ENCODE measurements at places on chromosomes 5 and 9.

DNA sequence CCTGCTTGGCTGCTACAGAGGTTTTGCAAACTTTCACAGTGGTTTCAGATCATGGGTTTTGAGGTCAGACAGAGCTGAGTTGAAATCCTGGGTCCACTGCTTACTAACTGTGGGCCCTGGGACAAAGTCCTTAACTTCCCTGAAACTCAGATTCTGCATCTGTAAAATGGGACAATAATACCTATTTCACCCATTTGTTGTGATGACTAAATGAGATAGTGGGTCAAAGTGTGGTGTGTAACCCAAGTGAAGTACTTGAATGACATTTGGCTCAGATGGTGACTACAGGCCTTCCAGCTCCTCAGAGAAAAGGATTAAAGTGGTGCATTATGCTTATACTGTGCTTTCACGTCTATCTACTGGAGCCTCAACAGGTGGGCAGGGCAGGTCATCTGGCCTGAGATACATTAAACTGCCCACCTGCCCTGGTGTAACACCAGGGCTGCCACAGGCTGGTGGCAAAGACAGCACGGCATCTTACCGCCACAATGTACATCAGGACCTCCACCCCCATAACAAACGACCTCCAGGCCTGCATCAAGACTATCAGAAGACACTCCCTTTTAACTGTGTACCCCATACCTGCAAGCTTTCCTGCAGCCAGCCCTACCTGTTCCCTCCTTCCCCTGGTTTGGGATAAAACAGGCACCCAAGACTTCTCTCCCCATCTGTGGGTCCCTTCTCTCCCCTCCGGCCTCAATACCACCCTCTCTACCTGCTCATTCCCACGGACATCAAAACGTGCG is 846 bp upstream of the TRAF1 start:
- DNase-seq = no peak

- peak; percentile 27 for DNase-seq
These were observed 599.7 kb downstream of the CAAP1 start for GRCh38 chr9:26292943-26293342.

GRCh38 chr9:34252016-34252415 is 73.2 kb downstream of the UBAP1 start:
- no peak for DNase-seq

DNA sequence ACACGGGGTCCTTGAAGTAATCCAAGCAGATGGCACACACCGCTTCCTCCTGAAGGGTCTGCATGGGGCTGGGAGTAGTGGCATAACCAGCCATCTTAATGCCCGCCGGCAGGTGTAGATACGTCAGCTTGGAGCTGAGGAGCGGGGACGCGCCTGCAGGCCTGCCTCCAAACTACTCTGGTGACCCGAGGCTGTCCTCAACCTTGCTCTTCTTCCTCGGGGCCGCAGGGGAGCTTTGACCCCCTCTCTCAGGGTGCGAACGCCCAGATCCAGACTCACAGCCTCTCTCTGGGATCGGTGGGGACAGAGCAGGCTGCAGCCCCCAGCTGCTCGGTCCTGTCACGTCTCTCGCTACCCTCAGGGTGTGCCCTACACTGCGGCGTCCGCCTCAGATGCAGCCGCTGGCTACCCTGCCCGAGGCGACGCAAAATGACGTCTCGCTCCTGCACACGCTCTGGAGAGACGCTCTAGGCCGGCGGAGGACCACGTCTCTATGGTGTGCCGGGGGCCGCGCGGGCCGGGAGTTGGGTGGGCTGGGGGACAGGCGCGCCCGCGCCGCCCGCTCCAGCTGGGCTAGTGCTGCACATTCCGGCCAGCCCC is at the start of gene TRIM52:
Gene TRIM52, minus strand, starts transcription at position 424 of the 600 bp plus-strand sequence. Its CDS starts 330 bp downstream, at position 94.
- DNase-seq = peak; percentile 56

DNA sequence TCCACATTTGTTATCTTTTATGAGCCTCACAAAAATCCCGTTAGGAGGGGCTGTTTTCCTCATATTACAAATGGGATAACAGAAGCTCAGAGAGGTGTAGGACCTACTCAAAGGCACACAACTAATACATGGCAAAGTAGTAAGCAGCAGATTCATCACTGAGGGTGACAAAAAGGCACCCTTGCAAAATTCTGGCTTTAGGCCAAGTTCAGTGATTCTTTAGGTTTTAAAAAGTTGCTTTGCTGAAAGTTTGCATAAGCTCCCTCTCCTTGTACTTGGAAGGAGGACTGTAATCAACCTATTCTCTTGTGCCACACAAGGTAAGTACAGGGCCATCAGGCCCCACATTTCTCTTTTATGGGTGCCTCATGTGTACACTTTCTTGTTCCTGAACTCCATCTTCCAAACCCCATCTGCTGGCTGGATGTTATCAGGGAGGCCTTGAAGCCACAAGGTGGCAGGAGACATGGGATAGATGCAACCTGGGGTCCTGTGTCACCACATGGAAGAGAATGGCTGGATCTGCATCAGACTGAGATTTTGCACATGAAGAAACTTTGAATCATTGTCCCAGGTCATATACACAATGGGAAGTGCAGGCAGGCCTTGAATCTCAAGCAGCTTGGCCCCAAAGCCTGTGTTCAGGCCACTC is 311.6 kb downstream of the MSX2 start:
- no peak for DNase-seq

GRCh38 chr5:141476132-141476911 is 556 bp downstream of the PCDHGC3 start:
- DNase-seq = peak; percentile 53

DNA sequence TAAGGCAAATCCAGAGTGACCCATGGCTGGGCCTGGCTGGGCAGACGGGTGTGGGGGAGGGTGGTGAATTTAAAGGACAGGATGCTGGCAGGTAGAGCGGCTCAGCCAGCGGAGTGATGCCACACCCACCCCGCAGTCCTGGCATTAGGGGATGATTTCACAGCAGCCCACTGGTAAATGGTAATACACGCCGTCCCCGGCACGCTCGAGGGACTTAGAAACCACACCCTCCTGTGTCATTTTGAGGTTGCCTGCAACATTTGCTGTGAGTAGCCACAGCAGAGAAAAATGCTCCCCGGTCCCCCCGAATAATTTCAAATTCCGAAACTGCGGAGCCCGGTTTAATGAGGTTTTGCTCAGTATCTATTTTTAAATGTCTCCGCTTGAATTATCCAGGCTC is 71.3 kb upstream of the FCN2 start:
- DNase-seq = no peak

DNA sequence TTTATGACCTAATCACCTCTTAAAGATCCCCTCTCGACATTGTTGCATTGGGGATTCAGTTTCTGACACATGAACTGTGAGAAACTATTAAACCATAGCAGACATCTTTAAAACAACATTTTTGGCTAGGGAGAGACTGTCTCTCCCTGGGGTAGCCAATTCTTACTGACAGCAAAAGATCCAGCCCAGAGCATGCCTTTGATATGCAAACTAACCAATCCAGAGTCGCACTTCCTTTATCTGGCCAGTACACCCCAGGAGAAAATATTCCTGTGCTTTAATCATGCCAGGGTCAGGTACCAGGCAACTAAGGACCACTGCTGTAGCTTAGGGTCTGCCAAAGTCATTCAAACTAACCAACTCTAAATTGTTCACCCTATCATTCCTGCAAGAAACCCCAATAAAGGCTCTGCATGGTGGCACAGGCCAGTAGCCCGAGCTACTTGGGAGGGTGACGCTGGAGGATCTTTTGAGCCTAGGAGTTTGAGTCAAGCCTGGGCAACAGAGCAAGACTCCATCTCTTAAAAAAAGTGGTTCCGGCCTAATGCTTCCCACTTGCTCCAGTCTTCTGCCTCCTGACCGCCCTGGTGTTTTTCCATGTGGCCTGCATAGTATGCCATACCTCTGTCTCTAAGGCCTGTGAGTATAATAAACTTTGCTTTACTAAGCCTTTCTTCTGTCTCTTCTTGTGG is 62.3 kb upstream of the DAPK1 start:
- no peak for DNase-seq

DNA sequence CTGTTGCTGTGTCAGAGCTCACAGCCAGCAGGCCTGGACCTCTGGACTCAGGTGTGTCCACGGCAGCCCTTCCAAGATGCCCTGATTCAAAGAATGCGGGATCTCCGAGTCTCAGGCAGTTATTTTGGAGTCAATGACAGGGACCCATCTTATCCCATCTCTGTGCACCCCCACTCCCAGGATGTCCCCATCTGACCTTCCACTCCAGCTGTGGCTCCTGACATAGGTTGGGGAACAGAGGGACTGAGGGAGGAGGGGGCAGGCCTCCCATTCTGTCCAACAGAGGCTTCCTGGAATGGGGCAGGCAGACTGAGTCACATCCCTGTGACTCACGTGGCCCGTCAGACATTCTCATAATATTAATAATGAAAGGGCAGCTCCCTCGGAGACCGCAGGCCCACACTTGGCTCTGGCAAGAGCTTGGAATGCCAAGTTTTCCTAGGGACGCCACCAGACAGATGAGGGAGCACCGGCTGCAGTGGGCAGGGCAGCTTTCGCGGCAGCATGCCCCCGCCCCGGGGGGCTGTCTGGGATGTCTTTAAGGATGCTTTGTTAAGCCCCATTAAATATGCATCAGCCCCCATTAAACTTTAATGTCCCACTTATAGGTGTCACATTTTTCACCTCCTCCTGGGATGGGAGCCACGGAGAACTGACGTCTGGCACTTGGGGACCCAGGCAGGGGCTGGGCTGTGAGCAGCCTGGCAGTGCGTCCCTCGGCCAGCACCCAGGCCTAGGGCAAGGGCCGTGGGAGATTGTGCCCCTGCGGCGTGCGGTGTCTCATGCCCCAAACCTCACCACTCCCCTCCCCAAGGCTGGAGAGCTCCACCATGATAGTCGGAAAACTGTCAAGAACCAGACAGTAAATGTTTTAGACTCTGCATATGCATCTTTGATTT is 23.6 kb upstream of the FIBCD1 start:
- peak; percentile 16 for DNase-seq

DNA sequence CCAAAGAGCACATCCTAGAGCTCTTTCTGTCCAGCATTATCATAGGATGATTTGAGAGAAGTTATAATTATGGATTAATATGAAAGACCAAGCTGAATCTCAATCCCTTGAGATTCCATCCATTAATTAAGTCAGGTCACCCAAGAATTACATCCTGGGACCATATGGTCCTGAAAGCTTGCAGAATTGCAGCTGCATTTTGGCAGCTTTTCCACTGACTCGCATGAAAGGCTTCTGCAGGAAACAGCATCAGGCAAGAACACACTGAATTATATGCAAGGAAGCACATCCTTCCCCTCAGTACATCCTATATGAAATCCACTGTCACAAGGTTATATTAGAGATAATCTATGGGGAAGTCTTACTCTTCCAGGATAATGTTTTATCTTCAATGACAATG is 109.1 kb upstream of the CTNND2 start:
- no peak for DNase-seq

DNA sequence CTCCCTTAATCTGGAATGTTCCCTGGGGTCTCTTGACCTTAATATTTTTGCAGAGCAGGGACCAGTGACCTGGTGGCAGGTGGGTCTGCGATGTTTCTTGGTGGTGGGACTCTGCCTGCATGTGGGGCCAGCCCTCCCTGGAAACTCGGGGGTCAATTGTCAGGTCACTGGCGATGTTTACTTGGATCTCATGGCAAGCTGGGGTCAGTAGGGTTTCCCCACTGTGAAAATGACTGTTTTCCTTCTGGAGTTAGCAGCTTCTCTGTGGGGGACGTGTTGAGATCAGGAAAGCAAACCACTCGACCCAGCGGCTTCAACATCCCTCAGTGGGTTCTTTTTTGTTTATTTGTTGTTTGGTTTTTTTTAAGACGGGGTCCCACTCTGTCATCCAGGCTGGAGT is 73.9 kb downstream of the KCNT1 start:
- no peak for DNase-seq

DNA sequence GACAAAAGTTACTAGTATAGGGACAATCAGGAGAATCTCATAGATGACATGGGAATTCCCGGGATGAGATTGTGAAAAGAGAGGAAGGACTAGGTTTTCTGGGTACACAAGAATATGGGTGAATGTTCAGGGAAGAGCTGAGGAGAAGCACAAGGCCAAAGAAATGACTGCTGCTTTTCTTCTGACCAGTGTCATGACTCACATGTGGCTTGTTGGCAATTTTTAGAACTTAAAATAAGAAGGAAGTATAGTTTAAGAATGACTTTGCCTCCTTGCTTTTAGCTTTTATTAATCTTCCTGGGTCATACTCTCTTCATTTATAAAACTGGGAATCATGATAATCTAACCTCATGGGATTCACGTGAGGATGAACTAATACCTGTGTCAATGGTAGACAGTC is 652.4 kb upstream of the MEF2C start:
- DNase-seq = no peak

DNA sequence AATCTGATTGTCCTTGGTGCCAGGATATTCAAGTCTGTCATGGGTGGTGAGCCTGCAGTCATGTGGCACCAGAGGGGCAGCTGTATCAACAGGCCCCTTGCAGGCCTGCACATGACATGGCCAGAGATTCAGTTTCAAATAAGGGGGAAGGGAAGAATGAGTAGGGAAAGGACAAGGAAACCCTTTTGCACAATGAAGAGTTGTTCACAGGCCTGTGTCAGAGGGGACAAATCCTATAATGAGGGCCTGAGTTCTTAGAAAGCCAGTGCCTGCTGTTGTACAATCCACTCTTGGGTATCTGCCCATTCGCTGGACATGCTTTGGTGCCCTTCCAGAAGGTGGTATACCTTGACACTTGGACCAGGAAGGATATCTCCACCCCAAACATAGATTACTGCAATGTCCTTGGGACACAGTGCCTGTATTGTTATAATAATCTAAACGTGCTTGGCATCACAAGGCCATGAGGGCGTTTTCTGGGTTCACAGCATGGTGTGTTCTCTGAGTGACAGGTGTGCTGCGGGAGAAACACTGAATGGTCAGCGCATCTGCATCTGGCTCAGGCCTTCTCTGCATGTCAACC is 1.9 kb upstream of the TMEM171 start:
- DNase-seq = no peak

- no peak for DNase-seq
These were observed 243.1 kb upstream of the RFX3 start for GRCh38 chr9:3768712-3769457.

GRCh38 chr5:145324101-145324500 is 511.0 kb downstream of the PRELID2 start:
- DNase-seq = no peak

Data from brain pericyte (primary cell).